ENCODE measurements at places on chromosomes 3 and 15.
A peak's percentile ranks its signal among the peaks of the same experiment; 100 is the strongest.

DNA sequence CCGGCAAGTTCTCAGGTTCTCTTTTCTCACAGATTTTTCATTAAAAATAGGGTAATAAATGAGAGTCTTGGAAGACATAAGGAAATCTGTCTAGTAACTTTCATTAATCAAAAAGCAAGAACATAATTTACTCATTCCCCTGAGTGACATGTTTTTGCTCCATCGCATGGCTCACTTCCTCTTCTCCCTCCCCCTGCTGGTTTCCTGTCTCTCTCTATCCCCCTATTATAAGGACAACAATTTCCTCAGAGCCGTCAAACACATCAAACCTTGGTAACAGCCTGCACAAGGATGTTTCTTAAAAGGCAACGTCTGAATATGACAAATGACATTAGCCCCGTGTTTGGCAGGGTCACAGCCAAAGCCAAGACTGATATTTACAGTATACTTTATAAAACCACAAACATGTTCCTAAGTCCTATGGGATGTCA lies 1149.6 kb downstream of the IGSF11 start:
- peak; percentile 72 for DNase-seq

- no peak for DNase-seq
Measured at GRCh38 chr3:95883801-95884200, 930.6 kb upstream of the EPHA6 start.

GRCh38 chr3:136952292-136952691 lies 5.5 kb upstream of the IL20RB start:
- no peak for DNase-seq

GRCh38 chr3:108477511-108478147 lies 32.8 kb downstream of the MYH15 start:
- peak; percentile 77 for DNase-seq

- DNase-seq, result peak; percentile 50
Measured at GRCh38 chr15:75929799-75930565, 26.3 kb downstream of the FBXO22 start.

- DNase-seq, result no peak
Measured at GRCh38 chr3:42276141-42277132, 10.5 kb upstream of the CCK start.

Data from endothelial cell of umbilical vein (primary cell).